ENCODE measurements at places on chromosomes 5 and 9.

DNA sequence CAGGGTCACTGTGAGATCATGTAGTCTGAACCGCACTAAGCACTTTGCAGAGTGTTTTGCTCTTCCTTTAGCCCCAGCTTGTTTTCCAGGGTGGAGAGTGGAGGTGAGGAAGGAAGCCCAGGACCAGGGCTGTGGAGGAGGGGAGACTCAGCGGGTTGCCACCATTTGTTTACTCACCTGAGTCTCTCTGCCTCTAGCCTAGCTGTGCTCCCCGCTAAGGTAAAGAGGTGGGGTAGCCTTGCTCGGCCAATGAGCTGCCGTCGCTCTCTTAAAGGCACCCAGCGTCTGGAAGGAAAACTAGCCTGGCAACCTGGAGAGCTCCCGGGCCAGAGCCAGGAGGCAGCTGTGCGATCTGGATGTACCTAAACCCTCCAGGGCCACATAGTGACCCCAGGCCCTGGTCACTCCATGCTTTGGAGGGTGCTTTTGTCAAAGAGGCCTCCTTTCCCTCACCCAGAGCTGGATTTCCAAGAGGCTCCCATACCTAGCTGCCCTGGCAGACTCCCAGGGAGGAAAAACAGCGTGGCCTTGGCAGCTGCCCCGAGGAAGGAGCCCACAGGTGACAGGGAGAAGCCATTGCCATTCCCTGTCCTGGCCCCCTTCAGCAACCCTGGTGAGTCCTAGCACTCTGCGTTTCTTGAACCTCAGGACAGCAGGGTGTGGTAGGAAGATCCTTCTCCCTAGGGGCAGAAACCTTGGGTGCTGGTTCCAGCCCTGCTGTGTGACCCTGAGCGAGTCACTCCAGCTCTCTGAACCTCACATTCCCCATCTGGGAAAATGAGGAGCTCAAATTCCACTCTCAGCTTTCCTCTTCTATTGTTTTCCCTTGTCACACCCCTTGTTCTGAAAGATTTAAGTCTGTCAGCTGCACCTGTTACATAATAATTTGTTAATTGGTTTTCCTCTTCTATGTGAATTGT lies 42.4 kb upstream of the LARP1 start:
- DNase-seq: no peak

GRCh38 chr5:125042261-125042890 lies 295.9 kb upstream of the ZNF608 start:
- DNase-seq: no peak

DNA sequence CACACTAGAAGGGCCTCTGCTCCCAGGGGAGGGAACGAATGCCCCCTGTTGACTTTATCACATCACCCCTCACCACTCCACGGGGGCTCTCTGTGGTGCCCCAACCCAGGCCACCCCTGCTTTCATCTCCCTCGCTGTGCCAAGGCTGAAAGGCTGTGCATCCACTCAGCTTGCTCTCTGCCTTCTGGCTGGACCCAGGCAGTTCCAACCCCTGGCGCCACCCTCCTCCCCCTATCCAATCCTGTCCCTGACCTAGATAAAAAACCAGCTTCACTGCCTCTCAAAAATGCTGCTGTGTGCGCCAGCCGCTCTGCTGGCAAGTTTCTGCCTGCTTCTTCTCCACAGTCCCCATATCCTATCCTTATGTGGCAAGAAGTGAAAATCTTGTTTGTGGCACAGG lies 22.4 kb upstream of the CORO2A start:
- DNase-seq: no peak

GRCh38 chr9:18921366-18922075 lies 111.5 kb downstream of the SAXO1 start:
- no peak for DNase-seq

GRCh38 chr9:130565792-130566191 lies 13.6 kb upstream of the FUBP3 start:
- no peak for DNase-seq

GRCh38 chr5:180001136-180001535 lies 70.4 kb downstream of the RNF130 start:
- DNase-seq: no peak

GRCh38 chr5:150410524-150411244 lies 2.0 kb downstream of the CD74 start:
- peak; percentile 68 for DNase-seq

- no peak for DNase-seq
Observed at GRCh38 chr9:6405371-6405770, 7.6 kb upstream of the UHRF2 start.

DNA sequence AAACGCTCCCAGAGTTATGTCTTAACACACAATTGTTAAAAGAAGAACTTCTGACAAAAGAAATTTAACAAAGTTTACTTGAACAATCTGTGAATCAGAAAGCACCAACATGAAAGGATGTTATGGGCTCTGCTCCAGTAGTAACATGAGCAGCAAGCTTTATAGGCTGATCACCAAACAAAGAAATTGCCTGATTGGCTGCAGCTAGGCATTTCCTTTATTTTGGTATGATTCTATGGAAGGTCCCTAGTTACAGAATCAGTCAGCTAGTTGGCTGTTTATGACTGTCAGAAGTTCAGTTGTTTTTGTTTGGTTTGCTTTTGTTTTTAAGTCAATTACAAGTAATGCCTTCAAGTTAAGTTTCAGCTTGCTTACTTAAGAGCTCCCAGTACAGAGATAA lies 102.4 kb upstream of the SMC2 start:
- no peak for DNase-seq

DNA sequence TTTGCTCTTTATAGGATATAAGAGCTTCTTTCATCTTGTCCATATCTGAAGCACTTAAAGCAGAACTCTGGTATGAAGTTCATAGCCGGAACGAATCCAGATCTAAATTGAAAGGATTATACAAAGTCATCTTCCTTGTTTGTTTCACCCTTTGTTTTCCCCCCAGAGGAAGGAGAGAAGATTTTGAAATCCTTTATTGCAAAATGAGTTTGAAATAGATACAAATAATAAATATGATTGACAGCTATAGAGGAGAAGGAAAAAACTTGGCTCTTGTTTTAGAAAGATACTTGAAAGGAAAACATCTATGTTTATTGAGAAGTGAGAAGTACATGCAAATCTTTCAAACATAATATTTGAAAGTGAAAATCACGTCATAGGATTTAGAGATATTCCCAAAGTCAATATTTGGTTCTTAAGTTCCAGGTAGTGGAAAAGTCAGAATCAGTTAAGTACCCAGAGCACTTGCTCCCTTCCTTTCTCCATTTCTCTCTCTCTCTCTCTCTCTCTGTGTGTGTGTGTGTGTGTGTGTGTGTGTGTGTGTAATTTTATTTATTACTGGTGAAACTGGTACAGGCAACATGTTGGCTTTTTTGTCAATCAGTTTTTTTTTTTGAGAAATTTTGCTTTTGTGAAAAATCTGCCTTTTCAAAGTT lies 27.2 kb downstream of the PAM start:
- no peak for DNase-seq

- no peak for DNase-seq
Observed at GRCh38 chr9:115615821-115616665, 498.1 kb upstream of the TNC start.

- DNase-seq: no peak
Observed at GRCh38 chr9:68443624-68444023, 87.2 kb downstream of the PGM5 start.

DNA sequence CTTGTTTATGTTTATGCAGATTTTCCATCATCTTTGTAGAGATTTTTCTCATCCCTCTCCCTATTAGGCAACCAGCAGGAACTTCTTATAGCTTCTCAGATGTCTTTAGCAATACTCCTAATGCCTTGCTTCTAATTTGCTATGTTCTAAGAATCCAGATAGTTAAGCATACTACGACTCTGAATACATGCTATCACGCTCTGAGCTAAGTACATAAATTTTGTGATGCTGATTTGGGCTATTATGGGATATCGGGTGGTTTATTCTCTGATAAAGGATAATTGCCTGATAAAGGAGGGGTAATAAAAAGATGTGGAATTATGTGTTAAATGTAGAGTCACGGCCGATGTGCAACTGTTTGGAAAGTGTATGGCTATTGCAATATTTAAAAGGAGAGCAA lies 6.5 kb upstream of the FBXL7 start:
- DNase-seq: no peak

- DNase-seq: peak; percentile 5
Observed at GRCh38 chr9:12554636-12555035, 138.5 kb upstream of the TYRP1 start.

- no peak for DNase-seq
Observed at GRCh38 chr5:170537451-170538095, 33.8 kb downstream of the KCNIP1 start.

DNA sequence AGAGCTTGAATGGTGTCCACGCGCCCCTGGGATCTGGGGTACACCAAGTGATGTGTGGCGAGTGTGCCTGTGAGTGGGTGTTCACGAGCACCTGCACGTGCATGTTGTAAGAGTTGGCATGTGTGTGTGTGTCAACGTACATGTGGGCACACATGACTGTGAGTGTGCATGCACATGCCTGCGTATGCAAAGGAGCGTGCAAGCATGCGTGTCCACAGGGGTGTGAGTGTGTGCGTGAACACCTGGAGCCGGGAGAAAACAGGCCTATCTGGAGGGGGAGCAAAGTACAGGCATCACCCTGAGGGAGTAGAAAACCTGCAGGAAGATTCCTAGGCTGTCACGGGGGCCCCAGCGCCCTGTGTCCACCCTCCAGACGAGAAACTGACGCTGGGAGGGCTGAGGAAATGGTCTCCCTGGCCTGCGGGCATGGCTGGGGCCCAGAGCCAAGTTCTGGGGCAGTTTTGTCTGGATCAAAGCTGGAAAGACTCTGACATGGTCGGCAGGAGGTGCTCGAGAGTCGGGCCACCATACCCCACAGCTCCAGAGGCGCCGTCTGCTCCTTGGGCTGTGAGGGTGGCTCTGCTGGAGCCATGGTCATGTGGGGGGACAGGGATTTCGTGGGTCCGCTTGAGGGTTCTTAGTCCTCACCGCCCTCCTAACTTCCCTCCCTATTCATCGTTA lies 31.8 kb downstream of the PTGES start:
- DNase-seq: no peak

- DNase-seq: peak; percentile 46
Observed at GRCh38 chr5:180328296-180329137, 24.6 kb downstream of the GFPT2 start.

GRCh38 chr5:169753795-169754194 lies 116.7 kb downstream of the DOCK2 start:
- no peak for DNase-seq

DNA sequence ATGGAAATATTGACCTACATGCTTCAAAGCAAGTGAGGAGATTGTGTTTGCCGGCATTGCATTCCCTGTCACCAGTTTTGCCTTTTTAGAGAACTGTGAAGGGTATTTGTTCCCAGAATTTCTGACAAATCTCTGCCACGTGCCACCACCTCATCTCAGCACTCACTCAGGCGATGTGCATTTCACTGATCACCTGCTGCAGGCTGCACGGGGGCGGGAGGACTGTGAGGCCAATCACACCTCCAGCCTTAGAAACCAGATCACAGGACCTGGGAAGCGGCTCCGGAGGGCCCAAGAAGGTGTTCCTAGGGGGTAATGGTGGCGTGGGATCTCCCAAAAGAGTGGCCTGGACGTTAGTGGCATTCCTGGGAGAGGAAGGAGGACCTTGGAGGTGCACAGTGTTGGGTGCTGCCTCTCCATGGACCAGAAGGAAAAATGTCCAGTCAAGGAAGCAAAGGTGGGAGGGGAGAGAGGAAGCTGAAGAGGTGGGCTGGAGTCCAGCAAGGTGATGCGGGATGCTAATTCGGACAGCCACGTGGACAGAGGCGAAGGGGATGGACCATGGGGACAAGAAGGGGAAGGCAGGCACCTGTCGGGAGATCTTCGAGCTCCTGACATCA lies 63.6 kb upstream of the OLFM1 start:
- DNase-seq: no peak

- no peak for DNase-seq
Observed at GRCh38 chr5:58348996-58349728, 110.7 kb downstream of the PLK2 start.

GRCh38 chr5:37638897-37639296 lies 200.9 kb downstream of the GDNF start:
- DNase-seq: no peak

- DNase-seq: no peak
Observed at GRCh38 chr9:120742951-120743416, 28.7 kb upstream of the MEGF9 start.

DNA sequence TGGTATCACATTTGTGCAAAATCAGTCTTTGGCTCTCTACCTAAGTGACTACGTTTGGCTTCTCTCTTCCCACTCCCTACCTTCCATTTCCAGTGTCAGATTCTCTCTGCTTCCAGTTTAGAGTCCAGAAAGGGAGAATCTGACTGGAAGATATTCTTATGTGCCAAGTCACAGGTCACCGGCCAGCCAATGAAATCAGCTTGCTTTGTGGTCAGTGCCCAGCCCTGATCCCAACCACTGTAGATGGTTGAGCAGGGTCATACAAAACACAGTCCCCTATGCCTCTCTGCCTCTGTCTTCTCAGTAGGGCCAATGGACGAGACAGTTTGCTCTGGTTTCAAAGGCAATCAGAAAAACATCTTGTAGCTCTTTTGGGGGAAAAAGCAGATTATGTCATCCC lies 15.6 kb upstream of the EPB41L4B start:
- DNase-seq: no peak

GRCh38 chr5:99019812-99020697 lies 91.2 kb upstream of the CHD1 start:
- DNase-seq: peak; percentile 18

GRCh38 chr9:125549039-125549438 lies 158.0 kb downstream of the MAPKAP1 start:
- no peak for DNase-seq

DNA sequence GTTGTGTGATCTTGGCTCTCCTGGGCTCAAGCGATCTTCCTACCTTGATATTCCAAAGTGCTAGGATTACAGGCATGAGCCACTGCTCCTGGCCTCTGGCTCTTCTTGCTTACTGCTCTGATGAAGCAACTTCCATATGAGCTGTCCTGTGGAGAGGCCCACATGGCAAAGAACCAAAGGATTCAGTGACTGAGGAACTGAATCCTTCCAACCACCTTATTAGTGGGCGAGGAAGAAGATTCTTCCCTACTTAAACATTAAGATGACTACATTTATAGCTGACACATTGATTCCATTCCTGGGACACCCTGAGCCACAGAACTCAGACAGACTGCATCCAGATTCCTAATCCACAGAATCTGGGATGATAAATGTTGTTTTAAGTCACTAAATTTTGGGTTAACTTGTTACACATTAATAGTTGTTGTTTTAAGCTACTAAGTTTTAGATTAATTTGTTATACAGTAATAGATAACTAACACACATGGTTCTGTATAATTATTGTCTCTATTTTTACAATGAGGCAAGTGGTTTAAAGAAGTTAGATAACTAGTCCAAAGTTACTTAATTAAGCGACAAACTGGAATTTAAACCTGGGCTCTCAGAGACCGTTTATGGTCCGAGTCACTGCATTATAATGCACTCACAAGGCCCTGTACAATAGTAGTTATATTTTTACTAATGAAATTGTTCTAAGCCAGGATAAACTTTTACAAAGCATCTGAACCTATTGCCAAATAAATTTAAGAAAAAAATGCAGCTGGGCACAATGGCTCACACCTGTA lies 16.7 kb upstream of the SLCO4C1 start:
- DNase-seq: no peak

DNA sequence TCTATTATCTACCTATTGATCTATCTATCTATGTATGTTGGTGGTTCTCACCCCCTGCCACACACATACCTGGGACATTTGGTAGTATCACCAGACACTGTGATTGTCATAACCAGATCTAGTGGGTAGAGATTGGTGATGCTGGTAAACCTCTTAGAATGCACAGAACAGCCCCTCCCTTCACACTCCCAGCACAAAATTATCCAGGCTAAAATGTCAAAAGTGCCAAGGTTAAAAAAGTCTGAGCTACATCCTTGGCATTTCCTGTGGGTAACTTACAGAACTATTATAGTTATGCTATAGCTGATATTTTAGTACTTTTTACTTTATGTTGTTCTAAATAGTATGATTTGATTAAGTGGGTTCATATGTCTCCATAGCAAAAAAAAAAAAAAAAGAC lies 151.0 kb downstream of the FER start:
- no peak for DNase-seq

Data from DMS 273 treated with DMSO at 0.1 percent for 48 hours (cell line).